ENCODE measurements at places on chromosomes 1 and 21.

GRCh38 chr21:30146558-30147282 lies 19.9 kb downstream of the CLDN17 start:
- DNase-seq = peak; percentile 16

DNA sequence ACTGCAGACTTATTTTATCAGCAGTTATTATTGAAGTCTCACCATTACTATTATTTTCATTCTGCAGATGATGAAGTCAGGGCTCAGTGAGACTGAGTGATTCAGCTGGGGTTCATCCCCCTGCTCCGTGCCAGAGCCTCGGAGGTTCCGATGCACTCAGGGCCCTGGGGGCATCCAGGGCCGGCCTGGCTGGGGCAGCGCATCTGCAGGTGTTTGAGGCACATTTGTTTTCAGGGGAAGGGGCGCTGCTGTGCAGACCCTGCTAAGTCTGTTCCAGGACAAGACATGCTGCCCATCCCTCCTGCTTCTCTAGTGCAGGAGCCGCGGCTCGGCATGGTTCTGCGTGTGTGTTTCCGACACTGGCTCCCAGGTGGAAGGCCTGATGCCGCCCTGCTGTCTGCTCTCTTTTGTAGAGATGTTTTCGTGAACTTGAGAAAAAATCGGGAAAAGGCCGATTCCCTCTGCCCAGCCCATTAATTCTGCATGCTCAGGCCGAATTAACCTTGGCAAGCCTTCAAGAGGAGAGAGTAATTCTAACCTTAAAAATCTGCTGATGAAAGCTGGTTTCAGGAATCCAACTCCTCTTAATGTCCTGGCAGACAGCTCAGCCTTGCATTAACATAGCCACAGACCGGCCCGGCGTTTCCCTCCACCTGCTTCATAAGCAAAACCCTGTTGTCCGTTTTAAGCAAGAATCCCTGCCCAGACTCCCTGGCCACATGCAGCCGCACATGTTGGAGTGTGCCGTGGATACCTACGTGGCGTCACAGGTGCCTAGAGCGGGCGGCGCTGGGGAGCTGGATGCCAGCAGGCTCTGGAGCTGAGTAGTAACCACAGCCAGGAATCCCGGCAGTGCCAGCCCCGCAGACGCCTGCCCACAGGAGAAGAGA lies 316.0 kb upstream of the VAMP3 start:
- no peak for DNase-seq

- DNase-seq = no peak
These were observed 19.7 kb downstream of the ACBD6 start for GRCh38 chr1:180482425-180483275.

GRCh38 chr1:239456788-239457187 lies 70.4 kb downstream of the CHRM3 start:
- no peak for DNase-seq

DNA sequence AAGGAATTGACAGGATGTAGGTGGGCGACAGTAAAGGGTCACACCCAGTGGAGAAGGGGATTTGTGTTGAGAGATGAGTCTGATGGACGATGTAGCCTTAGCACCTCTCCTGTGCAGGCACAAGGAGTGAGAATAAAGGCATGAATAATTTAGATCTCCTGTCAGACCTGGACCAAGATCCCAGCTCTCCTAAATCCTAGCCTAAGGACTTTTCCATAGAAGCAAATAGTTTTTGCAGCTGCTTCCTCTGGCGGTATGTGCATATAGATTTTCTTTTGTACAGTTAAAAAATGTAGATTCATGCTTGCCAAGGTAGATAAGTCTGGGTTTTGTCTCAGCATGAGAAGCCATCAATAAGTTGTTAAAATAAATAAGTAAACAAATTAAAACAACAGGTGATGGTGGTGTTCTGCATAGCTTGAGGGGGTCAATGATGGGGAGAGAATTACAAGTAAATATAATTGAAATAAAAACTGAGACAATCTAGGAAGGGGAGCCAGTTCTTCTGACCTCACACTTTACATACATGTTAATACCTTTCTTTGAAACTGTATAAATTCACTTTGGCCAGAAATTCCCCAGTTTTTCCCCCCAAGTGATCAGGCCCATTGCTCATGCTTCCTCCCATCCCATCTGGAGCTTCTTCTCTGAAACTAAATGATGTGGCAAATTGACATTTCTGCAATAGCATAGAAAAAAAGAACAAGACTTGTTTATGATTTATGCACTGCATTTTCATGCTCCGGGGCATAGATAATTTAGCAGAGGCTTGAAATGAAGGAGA lies 12.4 kb upstream of the ZP4 start:
- DNase-seq = no peak

DNA sequence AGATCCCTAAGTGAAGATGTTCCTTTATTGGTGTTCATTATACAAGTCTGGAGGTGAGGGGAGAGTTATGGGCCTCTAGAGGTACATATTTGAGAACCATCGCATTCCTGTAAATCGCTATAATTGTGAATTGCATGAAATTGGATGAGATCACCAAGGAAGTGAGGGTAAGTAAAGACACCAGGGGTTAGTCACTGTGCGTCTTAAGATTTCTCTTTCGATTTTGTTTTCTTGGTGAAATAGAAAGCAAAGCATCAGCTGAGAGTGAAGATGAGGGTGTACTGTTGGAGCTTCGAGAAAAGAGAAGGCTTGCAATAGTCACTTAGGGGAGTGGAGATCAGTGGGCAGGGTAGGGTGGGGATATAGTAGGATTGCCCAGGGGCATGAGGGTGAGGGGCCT lies 82.1 kb downstream of the RAVER2 start:
- DNase-seq = no peak

DNA sequence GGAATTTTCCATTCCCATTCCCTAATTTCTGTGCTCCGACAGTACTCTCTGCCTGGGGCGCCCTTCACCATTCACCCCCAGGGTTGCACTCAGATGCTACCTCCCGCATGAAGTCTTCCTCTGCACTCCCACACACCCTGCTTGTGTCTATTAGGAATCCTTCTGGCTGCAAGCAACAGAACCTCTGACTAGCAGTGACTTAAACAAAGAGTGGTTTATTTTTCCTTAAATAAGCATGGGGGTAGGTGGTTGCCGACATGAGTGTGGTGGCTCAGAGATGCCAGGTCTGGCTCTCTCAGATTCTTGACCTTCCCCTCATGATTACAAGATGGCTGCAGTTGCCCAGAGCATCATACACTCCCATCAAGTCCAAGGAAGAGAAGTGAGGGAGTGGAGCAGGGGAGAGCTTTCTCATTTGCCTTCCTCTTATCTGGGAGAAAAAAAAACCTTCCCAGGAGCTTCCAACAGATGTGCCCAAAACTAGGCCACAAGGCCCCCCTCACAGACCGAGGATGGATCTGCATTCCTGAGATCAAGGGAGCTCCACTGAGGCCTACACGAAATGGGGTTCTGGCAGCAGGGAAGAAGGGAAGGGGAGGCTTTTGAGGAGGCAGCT lies 49.6 kb upstream of the LBR start:
- DNase-seq = no peak

GRCh38 chr1:209727785-209728184 lies 23.1 kb downstream of the HSD11B1 start:
- no peak for DNase-seq

All from NCI-H2081 treated with DMSO at 0.1 percent for 48 hours (cell line).